Renal cortical epithelial cell (primary cell): ENCODE measurements at places on chromosomes 11 and 22.

GRCh38 chr22:25105817-25106650 is 93.6 kb upstream of the CRYBB3 start:
- peak; percentile 65 for DNase-seq

- DNase-seq, result no peak
Measured at GRCh38 chr11:27173545-27173944, 132.9 kb downstream of the BBOX1 start.

DNA sequence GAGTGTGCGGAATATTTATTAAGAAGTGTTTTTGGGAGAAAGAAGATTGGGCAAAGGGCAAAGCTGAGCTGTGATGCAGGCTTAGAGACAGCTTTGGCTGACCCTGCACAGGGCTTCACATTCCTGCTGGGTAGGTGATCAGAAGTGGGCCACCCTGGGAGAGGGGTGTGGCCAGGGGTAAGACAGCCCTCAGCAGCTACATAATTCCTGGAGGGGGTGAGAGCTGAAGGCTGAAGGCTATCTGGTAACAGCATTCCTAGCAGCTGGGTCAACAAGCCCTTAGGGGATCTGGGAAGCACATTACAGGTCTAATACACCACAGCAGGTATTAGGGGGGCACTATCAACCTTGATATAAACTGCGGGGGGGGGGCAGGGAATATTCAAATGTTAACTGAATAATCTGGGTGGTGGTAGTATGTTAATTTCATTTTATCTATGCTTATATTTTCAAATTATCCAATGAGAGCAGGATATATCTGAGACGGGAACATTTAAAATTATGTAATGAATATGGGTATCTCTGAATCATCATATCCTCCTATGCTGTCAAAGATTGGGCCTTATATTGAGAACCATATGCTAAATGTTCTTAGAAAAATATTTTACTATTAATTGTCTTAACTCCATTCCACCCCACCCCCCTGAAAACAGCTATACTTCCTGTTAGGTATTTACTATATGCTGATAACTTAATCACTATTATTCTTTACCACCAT is 5.9 kb downstream of the OOSP1 start:
- no peak for DNase-seq

DNA sequence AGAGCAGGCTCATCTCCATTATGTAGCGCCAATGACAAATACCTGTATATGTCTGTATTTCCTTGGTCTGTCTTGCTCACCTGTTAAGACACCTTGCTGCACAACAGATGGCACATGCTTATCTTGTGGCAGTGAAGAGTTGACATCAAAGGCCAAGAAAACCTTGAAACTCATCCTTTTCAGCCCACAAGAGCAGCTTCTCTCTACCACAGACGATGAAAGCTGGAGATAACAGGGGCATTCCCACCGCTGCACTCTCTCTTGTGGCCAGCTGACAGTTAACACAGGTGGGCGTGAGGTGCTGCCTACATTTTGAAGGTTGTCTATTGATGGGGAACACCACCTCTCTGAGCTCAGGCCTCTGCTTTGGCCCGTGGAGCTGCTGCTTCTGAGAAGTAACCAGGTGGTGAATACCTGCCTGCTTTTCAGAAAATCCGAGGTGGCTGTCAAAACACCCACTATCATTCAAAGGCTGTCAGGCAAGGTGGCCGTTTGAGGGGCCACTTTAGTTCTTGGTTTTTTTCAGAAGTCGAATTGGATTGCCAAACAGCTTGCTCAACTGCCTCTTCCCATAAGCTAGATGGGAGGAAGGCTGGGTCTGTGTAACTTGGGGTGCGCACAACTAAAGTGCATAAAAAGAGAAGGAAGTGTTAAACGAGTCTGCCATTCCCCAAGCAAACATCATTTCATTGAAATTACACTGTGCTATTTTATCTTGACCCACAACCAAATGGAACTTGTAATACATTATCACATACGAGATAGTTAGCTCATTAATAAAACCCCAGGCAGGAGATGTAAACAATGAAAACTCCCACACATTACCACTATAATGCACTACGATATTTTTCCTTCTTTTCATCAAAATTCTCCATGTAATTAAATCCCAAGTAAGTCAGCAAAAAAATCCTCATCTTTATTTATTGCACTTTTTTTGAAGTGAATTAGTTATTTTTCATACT is 87.1 kb upstream of the RAG2 start:
- no peak for DNase-seq

- DNase-seq, result no peak
Measured at GRCh38 chr11:17821648-17822400, 87.2 kb downstream of the KCNC1 start.

- DNase-seq, result no peak
Measured at GRCh38 chr22:48104102-48104738, 1341.8 kb downstream of the TBC1D22A start.

- DNase-seq, result no peak
Measured at GRCh38 chr11:7749456-7749855, 43.2 kb upstream of the OVCH2 start.

DNA sequence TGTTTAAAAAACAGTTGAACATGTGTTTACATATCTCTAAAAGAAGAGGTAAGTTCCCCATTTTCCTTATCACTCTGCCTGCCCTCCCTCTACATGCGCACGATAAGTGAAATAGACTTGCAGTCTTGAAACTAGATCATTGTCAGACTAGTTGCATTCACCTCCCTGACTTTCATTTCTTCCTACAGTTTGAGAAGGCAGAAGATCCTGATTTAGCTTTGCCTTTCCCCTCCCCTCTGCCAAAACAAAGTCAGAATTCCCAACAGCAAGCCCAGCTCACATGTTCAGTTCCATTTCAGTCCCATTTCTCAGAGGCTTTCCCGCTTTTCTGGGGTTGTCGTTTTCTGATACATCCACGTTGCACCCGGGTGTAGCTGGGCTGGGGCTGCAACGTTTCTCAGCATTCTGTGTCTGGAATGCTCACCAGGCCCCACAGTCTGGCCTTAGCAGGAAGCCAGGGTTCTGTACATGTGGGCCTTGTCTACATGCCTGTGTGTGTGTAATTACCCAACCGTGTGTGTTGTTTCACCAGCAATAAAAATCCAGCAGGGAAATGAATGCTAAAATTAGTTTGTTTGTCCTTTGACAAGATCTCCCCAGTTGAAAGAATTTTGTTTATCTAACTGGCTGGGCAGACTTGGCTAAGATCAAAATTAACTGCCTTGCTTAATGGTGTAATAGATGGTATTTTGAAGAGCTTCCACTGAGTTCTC is 179.2 kb downstream of the DBX1 start:
- peak; percentile 89 for DNase-seq

GRCh38 chr11:111561306-111561705 is 20.8 kb downstream of the LAYN start:
- DNase-seq, result no peak

GRCh38 chr11:36409152-36409816 is 100.8 kb downstream of the TRAF6 start:
- no peak for DNase-seq

- no peak for DNase-seq
Measured at GRCh38 chr11:109155291-109155690, 266.7 kb upstream of the C11orf87 start.

DNA sequence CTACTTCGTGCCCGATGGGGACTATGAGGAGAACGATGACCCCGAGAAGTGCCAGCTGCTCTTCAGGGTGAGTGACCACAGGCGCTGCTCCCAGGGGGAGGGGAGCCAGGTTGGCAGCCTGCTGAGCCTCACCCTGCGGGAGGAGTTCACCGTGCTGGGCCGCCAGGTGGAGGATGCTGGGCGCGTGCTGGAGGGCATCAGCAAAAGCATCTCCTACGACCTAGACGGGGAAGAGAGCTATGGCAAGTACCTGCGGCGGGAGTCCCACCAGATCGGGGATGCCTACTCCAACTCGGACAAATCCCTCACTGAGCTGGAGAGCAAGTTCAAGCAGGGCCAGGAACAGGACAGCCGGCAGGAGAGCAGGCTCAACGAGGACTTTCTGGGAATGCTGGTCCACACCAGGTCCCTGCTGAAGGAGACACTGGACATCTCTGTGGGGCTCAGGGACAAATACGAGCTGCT is 751 bp downstream of the FIBIN start:
- no peak for DNase-seq

GRCh38 chr11:88447281-88447680 is 109.7 kb upstream of the CTSC start:
- no peak for DNase-seq

DNA sequence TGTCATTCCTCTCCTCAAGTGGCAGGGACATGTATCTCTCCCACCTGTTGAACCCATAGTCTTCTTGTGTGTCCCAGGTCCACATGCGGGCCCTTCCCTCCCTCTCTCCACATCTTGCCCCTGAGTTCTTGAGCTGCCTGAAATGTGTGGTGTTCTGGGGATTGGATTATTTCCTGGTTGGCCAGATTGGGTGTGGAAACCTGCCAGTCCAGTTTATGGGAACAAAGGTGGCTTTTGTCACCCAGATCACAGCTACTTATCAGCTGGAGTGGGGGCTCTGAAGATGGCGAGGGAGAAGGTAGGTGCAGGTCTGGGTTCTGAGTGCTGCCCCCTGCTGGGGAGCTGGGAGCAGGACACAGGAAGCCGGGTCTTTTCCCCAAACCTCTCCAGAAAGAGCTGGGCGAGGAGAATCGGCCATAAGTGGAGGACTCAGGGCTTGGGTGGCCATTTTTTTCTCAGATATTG is 14.2 kb downstream of the DTX4 start:
- no peak for DNase-seq

- DNase-seq, result peak; percentile 38
Measured at GRCh38 chr11:95072948-95073347, 6.2 kb downstream of the SRSF8 start.

- no peak for DNase-seq
Measured at GRCh38 chr11:3810951-3811350, 2.6 kb downstream of the PGAP2 start.

GRCh38 chr11:132604431-132604830 is 927.9 kb downstream of the OPCML start:
- DNase-seq, result peak; percentile 2
